ENCODE measurements at places on chromosomes 4 and X.
A peak's percentile ranks its signal among the peaks of the same experiment; 100 is the strongest.

GRCh38 chr4:42519803-42520417, 122.6 kb downstream of the SHISA3 start:
- DNase-seq, result peak; percentile 31

- no peak for DNase-seq
These were observed 136.1 kb downstream of the MID1IP1 start for GRCh38 chrX:38937400-38937799.

DNA sequence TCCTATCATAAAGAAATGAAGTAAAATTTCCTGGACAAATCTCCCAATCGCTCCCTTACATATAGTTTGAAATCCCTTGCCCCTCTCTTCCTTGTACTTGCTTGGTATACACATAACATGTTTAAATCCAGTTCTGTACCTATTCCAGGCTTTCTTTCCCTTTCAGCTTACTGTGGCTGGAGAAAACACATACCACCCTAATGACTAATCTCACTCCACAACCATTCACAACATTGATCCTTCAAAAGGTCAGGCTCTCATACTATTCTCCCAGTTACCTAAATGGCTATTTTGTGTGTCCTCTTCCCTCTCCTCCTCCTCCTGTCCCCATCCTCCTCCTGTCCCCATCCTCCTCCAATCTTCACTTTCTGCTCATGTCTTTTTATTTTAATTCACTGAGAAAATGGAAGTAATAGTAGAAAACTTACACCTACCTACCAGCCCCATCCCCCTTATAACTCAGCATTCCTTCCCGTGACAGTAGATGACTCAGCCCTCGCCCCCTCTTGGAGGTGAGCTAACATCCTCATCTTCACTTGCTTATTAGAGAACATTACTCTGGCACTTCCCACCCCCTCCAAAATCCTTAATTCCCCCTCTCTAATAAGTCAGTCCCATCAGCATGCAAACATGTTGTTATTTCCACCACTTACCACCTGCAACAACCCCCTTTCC, 77.5 kb downstream of the IL15 start:
- DNase-seq, result no peak

GRCh38 chr4:145697332-145697731, 17.4 kb downstream of the C4orf51 start:
- no peak for DNase-seq

GRCh38 chr4:5713861-5714260, 2.9 kb downstream of the EVC start:
- no peak for DNase-seq

All from HEK293T (cell line).